ENCODE measurements at places on chromosomes 7 and 10.

DNA sequence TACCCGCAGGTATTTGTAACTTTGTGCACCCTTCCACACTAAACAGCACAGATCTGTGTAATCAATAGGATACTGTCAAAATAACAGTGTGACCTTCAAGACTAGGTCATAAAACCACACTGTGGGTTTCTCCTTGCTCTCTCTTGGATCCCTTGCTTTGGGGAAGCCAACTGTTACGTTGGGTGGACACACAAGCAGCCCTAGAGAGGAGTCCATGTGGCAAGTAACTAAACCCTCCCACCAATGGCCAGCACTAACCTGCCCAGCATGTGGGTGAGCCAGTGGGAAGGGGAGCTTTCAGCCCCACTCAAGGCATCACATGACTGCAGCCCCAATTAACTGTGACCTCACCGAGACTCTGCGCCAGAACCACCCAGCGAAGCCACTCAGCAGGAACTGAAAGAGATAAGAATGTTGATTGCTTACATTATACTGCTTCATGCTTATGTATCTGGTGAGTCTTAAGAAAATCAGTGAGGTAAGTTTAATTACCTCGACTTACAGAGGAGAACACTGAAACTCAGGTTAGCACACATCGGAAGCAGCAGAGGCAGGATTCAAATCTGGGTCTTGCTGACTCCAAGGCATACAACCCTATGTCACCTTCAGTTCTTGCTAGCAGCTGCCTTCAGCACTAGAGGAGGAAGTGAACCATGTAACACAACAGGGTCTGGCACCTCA, 9.4 kb upstream of the ZC3HAV1 start:
- no peak for DNase-seq

- no peak for DNase-seq
These were observed 55.0 kb downstream of the PRTFDC1 start for GRCh38 chr10:24897326-24897926.

GRCh38 chr7:24608504-24608903, 35.3 kb downstream of the PALS2 start:
- DNase-seq = no peak

DNA sequence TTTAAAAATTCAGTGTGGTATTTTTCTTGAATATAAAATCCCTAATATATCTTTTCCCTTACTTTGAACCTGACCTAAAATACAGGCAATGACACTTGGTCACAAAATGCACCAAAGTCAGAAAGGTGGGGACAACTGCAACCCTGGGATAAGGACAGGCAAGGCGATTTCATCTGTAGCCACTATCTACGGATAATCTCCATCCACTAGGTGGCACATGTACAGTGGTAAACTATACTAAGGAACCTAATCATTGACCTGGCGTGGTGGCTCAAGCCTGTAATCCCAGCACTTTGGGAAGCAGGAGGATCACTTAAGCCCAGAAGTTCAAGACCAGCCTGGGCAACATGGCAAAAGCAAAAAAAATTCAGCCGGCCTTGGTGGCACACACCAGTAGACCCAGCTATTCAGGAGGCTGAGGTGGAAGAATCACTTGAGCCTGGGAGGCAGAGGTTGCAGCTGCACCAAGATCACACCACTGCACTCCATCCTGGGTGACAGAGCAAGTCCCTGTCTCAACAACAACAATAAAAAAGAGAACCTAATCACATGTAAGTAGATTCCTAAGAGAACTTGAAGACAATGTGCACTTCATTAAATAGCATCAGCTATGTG, 98.9 kb downstream of the KMT2C start:
- DNase-seq = no peak

GRCh38 chr10:16777473-16778370, 39.5 kb downstream of the RSU1 start:
- DNase-seq = peak; percentile 25

Data from bone marrow (tissue), 2 donors.